ENCODE measurements at places on chromosomes 13 and 19.

- DNase-seq = peak; percentile 79
These were observed 21.0 kb upstream of the GDF15 start for GRCh38 chr19:18364826-18365528.

- DNase-seq = no peak
These were observed 217.3 kb downstream of the LHFPL6 start for GRCh38 chr13:39385621-39386231.

- DNase-seq = no peak
These were observed 40.5 kb upstream of the SLC7A9 start for GRCh38 chr19:32910094-32910493.

DNA sequence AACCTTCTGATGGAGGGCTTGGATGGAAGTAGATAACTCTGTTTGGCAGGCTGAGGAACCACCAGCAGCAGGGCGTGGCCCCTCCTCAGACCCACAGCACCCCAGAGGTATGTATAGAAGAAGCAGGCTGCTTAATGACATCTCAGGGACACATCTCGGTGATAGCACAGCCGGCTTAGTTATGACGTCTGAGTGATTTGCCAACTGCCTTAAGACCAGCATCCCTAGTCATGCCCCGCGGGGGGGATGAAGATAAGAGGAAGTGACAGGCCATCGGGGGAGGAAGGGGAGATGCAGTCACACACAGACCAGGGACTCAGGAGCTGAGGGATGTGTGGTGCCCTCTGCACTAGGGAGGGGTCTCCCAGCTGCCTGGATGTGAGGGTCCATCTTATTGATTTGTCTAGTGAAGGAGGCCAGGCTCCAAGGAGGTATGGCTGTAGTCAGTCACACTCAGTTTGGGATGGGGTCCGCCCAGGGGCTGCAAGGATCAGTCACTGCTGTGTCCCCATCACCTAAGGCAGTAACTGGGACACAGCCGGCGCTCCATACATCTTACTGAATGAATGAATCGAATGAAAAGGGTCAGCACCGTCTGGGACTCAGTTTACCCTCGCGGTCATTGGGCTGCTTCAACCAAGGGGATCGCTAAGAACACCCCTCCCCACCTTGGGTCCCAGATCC, 19.2 kb upstream of the ERCC1 start:
- DNase-seq = no peak

- DNase-seq = no peak
These were observed 1.6 kb downstream of the BCAM start for GRCh38 chr19:44810234-44811121.

- peak; percentile 50 for DNase-seq
These were observed 27.8 kb upstream of the IGFL4 start for GRCh38 chr19:46068345-46069258.

DNA sequence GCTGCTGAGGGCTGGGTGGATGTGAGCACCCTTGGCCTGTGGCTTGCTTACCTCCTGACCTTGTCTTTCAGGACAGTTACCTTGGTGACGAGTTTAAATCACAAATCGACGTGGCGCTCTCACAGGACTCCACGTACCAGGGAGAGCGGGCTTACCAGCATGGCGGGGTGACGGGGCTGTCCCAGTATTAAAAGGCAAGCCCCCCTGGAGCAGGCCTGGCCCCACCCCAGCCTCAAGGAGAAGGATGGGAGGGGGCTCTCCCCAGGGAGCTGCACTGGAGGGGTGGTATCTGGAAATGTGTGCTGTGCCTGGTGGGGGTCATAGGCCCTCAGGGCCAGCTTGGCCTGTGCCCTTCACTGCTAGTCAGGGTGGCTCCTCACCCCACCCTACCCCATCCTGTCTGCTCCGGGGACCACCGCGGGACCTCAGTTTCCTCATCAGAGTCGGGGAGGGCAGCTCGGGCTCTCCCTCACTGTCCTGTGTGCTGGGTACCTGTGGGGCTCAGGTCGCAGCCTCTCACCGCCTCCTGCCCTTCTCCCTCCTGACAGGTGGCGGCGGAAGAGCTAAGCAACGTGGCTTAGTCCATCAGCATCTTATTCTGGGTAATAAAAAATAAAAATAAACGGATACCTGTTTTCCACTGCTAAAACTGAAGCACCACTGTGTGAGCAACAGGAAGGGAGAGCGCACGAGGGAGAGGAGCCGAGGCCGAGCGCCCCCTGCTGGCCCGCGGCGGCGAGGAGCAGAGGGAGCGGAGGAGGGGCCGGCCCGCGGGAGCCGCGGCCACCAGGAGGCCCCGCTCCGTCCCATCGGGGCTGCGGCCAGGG, 29.8 kb downstream of the CERS1 start:
- peak; percentile 95 for DNase-seq

GRCh38 chr13:72728290-72728605, 525 bp downstream of the BORA start:
- no peak for DNase-seq

DNA sequence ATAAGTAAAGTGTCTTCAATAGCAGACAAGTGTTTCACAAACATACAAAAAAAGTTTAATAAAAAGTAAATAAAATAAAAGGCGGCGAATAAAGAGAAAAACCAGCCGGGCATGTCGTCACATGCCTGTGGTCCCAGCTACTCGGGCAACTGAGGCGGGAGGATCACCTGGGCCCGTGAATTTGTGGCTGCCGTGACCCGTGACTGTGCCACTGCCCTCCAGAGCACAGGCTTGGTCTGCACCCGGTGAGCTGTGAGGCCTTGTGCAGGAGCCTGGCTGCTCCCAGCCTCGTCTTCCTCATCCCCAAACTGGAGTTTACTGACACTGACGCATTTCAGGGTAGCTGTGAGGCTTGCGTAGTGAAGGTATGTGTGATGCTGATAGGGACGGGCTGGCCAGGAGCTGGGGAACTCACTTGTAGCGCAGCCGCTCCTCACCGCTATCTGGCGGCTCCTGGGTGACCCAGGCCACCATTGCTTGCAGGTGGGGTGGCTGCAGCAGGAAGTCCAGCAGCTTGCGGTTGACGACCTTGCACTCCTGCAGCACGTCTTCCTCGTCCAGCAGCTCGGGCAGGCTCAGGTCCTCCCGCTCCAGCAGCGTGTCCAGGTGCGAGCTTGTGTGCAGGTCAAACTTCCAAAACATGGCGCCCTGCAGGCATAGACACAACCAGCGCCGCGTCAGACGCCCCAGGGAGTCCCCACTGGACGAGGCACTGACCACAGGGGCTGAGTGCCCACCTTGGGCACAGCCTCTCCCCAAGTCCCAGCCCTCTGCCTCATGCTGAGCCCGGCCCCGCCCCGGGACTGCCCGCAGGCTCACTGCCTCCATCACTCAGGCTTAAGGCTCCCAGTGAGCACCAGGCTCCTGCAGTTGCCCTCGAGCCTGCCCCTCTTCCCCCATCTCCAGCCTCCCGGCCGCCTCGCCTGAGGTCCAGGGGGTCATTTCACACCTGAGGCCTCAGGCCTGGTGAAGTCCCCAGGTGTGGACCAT, 12.1 kb downstream of the PPP6R1 start:
- no peak for DNase-seq

GRCh38 chr19:617551-618246, 15.6 kb downstream of the POLRMT start:
- no peak for DNase-seq

GRCh38 chr13:35599384-35599783, 122.9 kb upstream of the MAB21L1 start:
- no peak for DNase-seq

- peak; percentile 74 for DNase-seq
These were observed 93.5 kb downstream of the ATP11A start for GRCh38 chr13:112783135-112783977.
